ENCODE measurements at places on chromosomes 12 and 14.

DNA sequence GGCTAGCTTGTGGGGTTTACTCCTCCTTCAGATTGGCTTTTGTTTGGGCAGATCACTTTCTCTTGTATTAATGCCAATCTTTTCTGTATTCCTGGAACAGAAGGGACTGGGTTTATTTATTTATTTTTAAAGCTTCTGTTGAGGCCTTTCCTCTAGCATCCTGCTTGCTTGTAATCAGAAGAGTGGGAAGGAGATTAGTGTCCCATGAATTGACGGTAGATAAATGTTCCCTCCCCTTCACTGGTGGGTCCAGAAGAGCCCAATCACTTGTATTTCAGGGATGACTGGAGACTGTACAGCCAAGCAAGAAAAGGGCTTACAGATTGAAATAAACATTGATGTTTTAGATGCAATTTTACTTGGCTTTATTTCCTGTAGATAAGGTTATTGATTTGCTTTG is 71.0 kb downstream of the LIN52 start:
- DNase-seq: no peak

DNA sequence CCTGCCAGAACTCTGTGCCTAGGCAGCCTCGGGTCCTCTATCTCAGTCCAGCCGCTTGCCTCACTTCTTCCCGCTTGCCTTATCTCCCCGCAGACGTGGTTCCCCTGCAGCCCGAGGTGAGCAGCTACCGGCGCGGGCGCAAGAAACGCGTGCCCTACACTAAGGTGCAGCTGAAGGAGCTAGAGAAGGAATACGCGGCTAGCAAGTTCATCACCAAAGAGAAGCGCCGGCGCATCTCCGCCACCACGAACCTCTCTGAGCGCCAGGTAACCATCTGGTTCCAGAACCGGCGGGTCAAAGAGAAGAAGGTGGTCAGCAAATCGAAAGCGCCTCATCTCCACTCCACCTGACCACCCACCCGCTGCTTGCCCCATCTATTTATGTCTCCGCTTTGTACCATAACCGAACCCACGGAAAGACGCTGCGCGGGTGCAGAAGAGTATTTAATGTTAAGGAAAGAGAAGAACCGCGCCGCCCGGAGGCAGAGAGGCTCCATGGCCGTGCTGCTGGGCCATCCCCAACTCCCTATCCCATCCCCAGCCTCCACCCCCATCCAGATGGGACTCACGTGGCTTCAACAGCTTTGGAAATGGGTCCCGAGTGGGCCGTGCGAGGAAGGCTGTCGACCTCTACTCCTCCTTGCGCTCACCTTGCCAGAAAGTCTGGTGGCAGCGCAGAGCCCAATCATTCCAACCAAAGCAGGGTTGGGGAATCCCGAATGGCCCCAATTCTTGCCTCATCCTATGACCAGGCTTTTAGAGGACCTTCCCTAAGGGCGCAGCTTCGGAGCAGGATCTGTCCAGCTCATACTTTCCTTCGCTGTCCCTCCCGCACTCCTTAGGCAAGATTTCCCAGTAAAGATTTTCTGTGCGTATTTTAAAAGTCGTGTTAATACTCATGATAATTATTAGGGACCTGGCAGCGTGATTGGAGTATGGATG is 6.5 kb downstream of the HOXC13 start:
- DNase-seq: no peak

DNA sequence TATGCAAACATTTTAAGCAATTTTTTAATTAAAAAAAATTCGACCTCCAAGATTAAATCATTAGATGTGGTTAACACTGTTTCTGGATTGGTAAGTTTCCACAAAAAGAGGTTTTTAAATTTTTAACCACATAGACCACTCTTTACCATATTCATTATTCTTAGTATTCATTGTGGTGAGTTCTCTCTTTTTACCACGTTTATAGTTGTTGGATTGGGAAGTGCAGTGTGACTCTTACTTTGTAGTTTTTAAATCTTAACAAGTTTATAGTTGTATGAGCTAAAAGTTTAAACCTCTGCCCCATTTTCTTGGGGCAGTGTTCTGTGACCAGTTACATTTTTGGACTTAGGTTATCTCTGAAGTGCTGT is 8.6 kb downstream of the ATP2A2 start:
- no peak for DNase-seq

DNA sequence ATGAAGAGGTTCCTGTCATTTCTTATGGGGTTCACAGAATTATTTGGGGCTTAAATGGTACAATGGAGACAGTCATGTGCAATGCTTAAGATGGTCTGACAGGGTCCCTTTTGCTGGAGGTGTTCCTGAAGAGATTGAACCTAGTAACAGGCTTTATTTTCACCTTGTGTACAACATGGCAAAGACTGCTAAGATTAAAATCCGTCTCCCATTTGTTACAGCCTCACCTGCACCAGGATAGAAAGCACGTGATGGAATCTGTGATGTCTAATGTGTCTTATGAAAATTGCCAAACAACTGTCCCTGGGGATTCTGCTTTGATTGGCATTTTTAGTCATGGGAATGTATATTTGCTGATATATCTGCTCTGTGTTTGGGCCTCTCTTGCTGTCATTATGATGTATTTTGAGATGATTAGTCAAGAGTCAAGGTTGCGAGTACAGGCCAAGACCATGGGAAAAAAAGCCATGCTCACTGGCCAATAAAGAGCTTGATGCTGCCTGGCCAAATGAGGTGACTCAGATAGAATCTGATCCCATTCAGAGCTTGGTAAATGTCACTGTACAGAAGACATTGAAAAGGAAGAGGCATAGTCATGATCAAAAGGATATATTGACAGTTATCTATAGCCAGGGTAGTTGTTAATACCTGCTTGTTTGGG is 96.1 kb downstream of the FLRT2 start:
- DNase-seq: no peak

DNA sequence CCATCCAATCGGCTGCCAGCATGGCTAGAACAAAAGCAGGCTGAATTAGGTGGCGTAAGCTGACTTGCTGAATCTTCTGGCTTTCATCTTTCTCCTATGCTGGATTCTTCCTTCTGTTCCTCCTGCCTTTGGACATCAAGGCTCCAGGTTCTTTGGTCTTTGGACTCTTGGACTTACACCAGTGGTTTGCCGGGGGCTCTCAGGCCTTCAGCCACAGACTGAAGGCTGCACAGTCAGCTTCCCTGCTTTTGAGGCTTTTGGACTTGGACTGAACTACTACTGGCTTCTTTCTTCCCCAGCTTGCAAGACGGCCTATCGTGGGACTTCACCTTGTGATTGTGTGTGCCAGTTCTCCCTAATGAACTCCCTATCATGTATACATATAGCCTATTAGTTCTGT is 42.0 kb downstream of the RPS6KA5 start:
- no peak for DNase-seq

DNA sequence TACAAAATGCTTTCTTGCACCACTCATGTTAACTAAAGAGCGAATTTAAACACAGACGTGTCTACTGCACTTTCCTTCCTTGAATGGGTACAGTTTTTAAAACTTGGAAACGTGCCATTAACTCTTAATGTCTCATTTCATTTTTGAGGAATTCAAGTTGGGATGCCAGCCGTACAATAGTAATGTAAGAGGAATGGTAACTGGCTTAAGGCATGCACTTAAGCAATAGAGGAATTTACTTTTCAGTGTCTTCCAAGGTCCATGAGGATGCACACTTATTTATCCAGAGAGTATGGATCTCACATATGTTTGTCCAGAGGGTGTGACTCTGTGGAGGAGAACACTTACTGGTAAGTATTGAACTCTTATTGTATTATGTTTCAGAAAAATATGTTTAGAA is 52.9 kb downstream of the PPP4R4 start:
- no peak for DNase-seq

GRCh38 chr14:20820063-20820904 is 17.6 kb upstream of the RNASE1 start:
- DNase-seq: no peak

GRCh38 chr12:69966839-69967238 is 141.8 kb downstream of the MYRFL start:
- no peak for DNase-seq

DNA sequence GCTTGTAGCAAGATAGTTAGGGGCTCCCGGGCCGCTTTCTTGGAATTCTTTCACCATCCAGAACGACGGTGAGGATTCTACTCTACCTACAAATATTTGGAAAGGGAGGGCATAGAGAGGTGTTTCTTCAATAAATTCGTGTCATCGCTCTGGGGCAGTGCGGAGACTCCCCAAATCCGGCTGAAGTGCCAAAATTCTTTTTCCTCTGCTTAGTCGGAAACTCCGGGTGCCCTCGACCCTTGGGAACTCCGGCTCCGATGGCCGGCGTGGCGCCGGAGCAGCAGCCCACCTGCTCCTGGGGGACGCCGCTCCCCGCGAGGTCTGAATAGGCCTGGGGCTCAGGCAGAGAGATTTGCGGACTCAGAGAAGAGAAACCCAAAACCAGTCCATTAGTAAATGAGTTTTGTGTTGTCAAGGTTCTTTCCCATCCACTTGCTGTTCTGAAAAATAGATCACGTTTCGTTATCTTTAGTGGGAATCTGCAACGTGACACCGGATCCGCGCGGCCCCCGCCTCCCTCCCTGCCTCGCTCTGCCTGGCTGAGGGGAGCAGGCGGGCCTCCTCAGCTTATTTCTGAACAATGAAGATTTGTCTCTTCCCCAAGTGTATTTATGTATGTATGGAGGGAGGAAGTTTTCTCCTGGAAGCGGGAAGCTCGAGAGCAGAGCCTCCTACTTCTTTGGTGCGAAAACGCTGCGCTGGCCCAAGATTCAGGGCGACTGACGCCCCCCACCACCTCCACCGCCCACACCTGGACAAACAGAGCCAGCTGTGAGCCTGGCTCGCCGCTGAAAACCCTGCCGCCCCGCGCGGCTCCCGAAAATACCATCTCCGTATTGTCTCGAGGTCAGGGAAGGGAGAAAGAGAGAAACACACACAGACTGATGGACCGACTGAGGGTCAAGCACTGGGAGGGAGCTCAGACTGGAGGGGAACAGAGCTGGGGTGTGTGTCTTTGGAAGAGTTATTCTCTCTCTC is 3.7 kb upstream of the SIX1 start:
- DNase-seq: no peak

- no peak for DNase-seq
Measured at GRCh38 chr14:75607842-75608640, 29.6 kb downstream of the FLVCR2 start.
